ACHN (cell line): ENCODE measurements at places on chromosomes 7 and 10.
A peak's percentile ranks its signal among the peaks of the same experiment; 100 is the strongest.

DNA sequence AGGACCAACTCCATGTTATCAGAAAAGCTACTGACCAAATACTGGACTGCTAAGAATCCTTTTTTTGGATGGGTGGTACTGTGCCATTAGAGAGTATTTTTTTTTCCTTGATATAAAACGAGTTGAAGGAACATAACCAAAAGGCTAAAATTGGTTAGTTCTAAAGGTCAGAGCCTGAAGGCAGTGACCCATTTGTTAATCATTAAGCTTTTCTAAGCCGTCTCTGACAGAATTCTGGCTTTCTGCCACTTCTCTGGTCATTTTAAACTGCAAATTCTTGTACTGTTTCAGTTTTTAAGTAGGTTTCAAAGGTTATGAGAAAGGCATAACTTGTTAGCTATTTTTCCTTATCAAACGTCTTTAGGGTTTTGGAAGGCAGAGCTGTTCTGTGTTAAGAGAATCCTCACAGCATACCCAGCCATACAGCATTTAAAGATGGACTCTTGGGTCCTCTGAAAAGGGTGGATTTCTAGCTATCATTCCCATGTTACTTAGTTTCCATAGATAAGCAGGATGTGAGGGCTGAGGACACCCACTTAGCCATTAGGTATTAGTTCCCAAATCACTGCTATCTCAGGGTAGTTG, 196.8 kb downstream of the RNLS start:
- peak; percentile 70 for DNase-seq

DNA sequence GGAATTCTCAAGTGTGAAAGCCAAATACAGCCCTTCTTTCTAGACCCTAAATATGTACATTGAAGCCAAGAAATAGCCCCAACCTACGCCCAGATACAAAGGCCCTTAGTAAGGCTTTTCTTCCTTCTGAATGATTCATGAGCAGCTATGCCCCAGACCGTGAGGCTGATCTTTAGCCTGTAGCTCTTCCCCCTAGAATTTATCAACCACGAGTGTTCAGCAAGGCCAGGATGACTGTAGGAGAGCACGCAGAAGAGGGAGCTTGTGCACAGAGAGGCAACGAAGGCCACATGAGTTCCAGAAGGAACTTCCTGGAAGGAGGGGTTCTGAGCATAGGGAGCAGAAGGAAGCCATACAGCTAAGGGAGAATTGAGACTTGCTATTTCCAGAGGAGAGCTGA, 53.0 kb upstream of the HABP2 start:
- no peak for DNase-seq

GRCh38 chr7:143877098-143877497, 24.9 kb downstream of the TCAF1 start:
- DNase-seq, result no peak

GRCh38 chr7:42315103-42315502, 78.1 kb upstream of the GLI3 start:
- no peak for DNase-seq

- no peak for DNase-seq
Observed at GRCh38 chr10:133554600-133554999, 10.8 kb downstream of the SYCE1 start.

- no peak for DNase-seq
Observed at GRCh38 chr7:11491811-11492210, 340.2 kb downstream of the THSD7A start.

DNA sequence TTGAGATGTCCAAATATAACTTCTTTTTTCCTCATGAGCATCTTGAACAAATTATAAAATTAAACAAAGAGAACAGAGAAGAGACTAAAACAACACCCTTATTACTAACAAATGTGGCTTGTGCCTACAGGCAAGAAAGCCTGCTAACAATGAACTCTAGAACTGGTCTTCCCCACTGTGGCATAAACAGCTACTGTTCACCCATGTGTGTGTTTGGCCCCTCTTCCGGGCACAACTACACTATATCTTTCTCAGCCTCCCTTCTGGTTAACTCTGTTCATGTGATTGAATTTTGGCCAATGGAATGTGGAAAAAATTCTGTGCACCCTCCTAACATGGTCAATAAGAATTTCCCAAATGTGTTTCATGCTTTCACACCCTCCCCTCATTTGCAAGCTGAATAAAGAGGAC, 117.0 kb downstream of the KBTBD2 start:
- DNase-seq, result no peak

DNA sequence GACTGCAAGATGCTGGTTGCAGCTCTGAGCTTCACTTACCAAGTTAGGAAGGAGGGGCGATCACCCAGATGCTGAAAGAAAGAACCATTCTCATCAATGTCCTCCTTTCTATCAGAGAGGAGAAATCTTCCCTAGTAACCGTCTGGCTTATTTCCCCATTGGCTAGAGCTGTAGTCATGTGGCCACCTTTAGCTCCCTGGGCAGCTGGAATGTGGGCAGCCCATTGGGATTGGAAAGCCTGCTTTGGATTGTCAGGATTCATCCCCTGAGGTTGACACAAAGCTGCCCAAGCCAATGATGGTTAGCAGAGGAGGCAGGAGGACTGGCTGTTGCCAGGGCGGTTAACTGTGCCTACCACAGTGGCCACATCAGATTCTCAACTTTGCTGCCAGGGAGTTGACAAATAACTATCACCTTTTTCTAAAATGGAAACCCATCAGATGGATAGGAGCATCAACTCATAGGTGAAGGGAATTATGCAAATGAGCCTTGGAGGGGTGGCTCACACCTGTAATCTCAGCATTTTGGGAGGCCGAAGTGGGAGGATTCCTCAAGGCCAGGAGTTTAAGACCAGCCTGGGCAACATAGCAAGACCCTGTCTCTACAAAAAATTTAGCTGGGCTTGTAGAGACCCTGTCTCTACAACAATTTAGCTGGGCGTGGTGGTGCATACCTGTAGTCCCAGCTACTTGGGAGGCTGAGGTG, 206.4 kb upstream of the GALNT17 start:
- DNase-seq, result no peak

DNA sequence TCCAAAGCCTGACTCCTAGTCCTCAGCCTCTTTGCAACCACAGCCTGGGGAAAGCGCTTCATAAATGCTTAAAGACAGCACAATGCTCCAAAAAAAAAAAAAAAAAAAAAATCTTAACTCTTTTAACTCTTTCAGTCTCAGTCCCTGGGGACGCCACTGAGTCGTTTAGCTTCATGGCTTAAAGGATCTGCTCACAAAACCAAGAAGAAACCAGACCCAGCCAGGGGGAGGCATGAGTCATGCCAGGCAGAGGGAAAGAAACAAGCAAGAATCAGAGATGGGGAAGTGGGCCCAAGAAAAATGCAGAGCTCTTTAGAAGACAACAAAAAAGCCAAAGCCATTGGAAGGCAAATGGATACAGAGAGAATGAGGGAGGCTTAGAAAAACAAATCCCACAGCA, 32.5 kb upstream of the DOCK1 start:
- peak; percentile 12 for DNase-seq

DNA sequence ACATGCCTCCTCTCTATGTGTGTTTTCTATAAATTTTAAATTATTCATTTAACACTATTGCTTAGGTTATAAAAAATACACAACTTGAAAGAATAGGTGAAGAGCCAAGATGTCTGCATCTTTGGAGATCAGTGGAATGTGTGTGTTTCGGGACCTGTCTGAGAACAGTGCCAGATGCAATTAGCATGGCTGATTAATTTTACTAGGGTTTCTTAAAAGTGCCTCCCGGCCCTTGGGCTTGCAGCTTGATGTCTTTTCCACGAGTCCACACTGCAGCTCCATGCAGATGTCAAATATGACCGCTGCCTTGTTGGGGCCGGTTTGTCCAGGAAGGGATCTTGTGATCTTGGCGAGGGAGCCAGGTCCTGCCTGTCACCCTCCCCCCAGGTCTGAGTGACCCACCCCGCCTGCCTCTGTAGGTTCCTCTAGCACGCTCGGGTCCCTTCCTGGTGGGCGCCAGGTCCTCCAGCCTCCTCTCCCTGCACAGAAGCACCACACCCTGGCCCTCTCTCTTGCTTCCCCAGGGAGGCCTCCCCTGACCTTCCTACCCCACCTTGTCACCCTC, 20.7 kb downstream of the LHPP start:
- DNase-seq, result no peak

DNA sequence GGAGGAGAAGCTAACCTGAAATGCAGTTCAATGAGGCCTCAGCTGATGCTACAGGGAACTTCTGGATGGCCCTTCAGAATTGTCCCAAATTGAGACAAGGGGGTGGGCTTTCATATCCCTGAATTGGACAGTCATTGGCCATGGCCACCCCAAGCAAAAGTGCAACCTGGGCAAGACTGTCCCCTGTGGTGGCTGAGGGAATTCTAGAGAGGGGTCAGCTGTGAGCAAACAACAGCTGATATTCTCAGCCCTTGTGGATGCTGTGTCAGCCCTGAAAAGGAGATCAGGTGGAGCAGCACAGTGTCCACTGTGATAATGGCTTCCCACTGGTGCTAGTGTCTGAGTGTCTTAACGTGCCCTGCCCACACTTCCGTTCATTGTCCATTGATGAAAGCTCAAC, 76.6 kb downstream of the SLC16A9 start:
- DNase-seq, result no peak

- DNase-seq, result peak; percentile 27
Observed at GRCh38 chr7:128104108-128104742, 73.0 kb upstream of the LRRC4 start.

DNA sequence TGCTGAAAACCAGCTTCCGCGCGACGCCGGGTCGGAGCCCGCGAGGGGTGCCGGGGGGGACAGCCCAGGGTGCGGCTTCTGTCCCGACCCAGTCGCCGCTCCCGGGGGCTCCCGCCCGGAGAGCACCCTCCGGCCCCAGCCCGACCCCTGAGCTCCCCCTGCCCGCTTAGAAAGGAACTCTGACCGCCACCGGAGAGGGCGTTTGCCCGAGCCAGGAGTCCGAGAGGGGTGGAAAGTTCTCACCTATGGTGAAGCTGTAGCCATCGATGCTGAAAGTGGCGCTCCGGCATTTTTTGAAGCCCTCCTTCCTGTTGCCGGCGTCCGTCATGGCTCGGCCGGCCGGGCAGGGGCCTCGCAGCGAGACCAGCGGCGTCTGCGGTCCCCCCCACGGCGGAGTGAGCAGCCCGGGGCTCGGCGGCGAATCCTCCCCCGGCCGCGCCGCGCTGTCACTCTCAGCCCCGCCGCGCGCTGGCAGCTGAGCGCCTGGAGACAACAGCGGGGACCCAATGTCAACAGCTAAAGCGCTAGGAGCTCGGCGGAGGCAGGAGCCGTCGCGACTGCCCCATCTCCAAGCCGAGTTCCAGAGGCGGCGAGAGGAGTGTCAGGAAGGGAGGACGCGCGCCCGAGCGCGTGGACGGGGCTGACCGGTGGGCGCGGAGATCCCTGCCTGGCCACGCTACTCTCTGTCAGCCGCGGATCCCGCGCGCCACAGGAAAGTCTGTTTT, 191.6 kb downstream of the LSM5 start:
- DNase-seq, result no peak

DNA sequence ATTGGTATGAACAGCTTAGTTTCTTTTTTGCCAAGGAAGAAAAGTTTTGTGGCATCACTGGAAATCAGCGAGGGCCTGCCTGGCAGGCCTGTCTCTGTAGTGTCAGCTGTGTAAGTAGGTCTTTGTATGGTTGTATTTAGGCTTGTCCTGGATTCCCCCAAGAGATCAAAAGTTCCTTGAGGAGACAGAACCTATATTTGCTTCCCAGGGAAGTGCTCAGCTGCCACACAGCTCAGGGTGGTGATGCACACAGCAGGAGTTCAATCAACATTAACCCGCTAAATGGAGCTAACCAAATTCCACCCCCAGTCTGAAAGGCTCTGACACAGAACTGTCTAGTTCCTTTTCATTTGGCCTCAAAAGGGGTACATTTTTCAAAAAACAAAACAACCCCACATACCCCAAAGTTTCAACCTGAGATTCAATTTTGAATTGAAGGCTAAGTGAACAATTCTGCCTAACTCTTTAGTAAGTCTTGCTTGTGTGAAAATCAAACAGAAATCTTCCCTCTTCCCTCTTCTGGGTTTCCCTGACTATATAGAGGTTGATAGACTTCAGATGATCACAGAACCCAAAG, 124.4 kb downstream of the CLEC2L start:
- no peak for DNase-seq

- no peak for DNase-seq
Observed at GRCh38 chr7:108270385-108271015, 140.3 kb upstream of the LAMB4 start.

GRCh38 chr7:73612598-73613269, 11.6 kb downstream of the MLXIPL start:
- DNase-seq, result peak; percentile 85

DNA sequence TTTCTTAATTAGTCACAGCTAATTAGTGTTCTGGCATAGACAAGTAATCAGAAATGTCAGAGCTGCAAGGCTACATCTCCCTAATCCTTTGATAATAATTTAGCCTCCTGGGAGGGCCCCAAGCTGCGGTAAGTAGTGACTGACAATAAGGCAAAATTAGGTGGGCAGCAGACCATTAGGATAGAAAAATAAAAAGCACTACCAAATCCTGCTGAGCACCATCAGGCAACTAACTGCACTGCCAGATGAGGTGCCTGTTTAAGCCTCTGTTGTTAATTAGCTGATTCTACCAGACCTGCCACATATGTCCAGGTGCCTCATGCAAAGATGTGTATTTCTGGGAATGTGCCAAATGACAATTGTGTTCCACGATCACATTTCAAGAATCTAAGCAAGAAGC, 32.5 kb upstream of the FEZF1 start:
- DNase-seq, result no peak

GRCh38 chr10:79407423-79407796, 38.0 kb downstream of the ZCCHC24 start:
- no peak for DNase-seq

DNA sequence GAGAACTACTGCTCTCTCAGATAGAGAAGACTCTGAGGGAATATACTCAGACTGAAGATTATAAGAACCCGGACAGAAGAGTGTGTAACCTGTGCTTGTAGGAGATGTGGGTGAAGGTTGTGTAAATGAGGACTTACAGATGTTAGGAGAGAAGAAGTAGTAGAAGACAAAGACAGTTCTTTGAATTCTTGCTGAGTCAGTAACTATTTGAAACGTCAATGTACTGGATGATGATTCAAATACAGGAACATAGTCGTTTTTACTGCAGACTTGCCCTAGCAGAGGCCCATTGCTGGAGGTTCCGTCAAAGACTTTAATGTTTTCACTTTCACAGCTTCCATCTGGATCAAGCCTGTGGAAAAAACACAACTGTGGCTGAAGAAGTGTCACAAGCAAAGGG, 6.8 kb downstream of the CUZD1 start:
- no peak for DNase-seq

- no peak for DNase-seq
Observed at GRCh38 chr7:70313687-70314086, 715.4 kb downstream of the AUTS2 start.

- DNase-seq, result no peak
Observed at GRCh38 chr10:11004144-11005077, 13.3 kb upstream of the CELF2 start.

DNA sequence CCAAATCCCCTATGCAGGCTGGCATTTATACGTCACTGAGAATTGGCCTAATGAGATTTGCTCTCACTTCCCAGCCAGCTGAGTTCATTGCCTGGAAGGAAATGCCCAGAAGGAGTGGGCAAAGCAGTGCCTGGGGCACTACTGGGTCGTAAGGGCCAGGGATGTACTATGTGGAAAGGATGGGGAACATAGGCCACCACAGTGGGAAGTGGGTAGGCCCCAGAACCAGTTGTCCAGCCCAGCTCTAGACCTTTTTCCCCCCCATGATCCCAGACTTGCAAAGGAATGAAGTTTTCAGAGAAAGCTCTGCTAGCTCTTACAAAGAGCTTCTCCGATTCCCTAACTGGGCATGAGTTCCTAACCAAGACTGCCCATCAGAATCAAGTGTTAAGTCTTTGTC, 13.9 kb downstream of the TRPV5 start:
- DNase-seq, result no peak
